Sciatic nerve (tissue), 2 donors: ENCODE measurements at places on chromosomes 1 and 21. TPM values are rescaled to one million over a fixed set of nuclear protein-coding genes. Genes with fewer than 3 reads are reported as not detected.

DNA sequence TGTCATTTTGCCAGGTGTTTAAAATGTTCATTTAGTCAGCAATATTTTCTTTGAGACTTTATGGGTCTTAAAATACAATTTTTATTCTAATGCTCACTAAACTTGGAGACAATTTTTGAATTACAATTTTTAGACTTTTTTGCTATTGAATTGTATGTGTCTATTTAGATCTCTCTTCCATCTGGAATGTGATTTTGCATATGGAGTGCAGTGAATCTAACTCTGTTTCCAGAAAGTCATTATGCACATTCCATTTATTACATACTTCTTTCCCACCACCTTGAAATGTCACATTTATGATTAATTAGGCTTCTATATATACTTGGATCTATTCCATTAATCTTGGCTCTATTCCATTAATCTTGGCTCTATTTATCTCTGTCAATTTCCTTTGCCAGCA is 5.6 kb upstream of the TSPEAR start:
- no peak for DNase-seq

GRCh38 chr1:22414244-22414751 is 37.4 kb upstream of the ZBTB40 start:
- DNase-seq, result no peak

GRCh38 chr21:14243874-14244273 is 27.9 kb downstream of the RBM11 start:
- no peak for DNase-seq

GRCh38 chr1:24878775-24879742 is 51.0 kb downstream of the RUNX3 start:
- DNase-seq, result peak; percentile 23

- DNase-seq, result no peak
Observed at GRCh38 chr21:33067043-33067442, 2.9 kb upstream of the OLIG1 start.

GRCh38 chr21:33899199-33899598 is 16.4 kb downstream of the ATP5PO start:
- no peak for DNase-seq

The PCBP3 gene
- 14.1 TPM for total RNA-seq

The USP33 gene
- total RNA-seq, result 87.1 TPM

The FCRL2 gene
- total RNA-seq, result 0.31 TPM

The PRELP gene
- total RNA-seq, result 200 TPM
